ENCODE measurements at places on chromosomes 2 and 18.

DNA sequence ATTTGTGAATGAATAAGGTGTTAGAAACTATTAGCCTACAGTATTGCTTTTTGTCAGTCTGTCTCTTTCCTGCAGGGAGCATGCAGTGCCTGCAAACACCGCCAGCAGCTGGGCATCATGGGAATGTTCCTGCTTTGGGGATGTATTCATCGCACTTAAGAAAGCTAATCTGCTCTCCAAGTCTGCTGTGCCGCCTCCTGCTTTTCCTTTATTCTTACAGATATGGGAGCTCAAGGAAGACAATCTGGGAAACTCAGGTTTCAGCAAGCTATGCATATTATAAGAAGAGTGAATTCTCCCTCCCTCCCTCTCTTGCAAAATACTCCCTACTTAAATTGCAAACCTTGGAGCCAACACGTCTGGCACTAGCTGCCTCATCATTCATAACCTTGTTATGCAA lies 479.2 kb upstream of the ACVR2A start:
- no peak for DNase-seq

- DNase-seq = no peak
Observed at GRCh38 chr2:28648147-28648546, 103.5 kb upstream of the PPP1CB start.

GRCh38 chr2:238866656-238867277 lies 18.9 kb downstream of the TWIST2 start:
- DNase-seq = no peak

DNA sequence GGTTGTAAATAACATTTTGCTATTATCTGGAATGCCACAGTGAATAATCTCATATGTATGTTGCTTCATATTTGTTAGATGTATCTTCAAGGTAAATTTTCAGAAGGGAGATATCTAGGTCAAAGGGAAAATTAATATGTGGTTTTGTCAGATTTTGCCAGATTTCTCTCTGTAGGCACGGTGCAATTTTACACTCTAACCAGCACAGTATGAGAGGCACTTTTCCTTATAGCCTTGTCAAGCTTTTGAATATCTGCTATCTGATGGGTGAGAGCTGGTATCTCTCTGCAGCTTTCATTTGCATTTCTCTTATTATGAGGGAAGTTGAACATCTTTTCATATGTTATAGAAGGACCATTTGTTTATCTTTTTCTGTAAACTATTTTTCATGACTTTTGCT lies 175.7 kb upstream of the PGAP1 start:
- no peak for DNase-seq

- no peak for DNase-seq
Observed at GRCh38 chr2:11940121-11940743, 193.8 kb downstream of the LPIN1 start.

DNA sequence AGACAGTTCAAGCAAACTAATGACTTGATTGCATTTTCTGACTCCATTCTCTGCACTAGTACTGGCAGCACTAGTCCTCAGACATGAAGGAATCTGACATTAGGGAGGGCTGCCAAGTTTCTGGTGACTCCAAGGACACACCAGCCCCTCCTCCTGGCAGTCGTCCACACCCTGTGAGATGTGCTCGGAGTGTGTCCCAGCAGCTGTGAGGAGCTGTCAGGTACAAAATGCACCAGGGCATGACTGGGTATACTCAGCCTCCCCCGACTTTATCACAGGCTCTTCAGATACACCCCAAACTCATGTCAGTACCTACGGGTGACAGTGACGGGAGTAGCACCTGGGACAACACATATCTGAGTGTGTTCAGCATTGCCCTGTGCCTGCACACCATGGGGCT lies 43.1 kb downstream of the EDAR start:
- DNase-seq = no peak

GRCh38 chr2:186129767-186130581 lies 356.1 kb upstream of the ZC3H15 start:
- no peak for DNase-seq
